ENCODE measurements at places on chromosomes 12 and 14.

DNA sequence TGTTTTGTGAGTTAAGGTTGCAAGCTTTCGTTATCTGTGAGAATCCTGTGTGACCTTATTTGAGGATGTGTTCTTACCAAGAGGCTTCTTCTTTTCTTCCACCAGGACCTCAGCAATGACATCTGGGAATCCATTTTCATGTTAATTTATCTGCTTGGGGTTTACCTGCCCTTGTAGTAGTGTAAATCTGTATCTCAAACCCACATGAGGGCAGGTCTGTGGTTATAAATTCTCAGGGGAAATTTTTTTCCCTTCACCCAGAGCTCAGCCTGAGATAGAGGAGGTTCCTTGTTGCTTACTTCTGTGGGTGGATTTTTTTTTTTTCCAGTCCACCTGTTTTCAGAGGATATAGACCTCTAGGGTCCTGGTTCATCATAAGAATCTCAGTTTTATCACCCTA is 70.8 kb downstream of the AKAP6 start:
- no peak for DNase-seq

- DNase-seq: peak; percentile 33
Measured at GRCh38 chr12:48165089-48165981, 8.0 kb upstream of the ASB8 start.

DNA sequence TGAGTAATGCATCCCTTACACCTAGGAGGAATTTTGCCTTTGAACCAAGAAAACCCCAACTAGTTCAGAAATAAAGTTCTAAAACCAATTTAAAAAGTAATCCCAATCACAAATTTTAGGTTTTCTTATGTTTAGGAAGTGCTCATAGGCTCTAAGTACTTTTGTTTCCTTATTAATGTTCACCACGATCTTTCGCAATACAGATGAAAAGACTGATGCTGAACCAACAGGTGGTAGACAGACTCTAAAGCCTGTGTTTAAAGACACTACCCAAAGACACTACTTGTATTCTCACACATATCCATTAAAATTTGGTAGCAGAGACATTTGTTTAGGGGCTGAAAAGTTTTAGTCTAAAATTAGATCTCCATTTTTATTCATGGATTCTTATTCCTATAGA is 10.6 kb upstream of the PHLDA1 start:
- DNase-seq: no peak

- no peak for DNase-seq
Measured at GRCh38 chr12:120842595-120842994, 61.6 kb downstream of the SPPL3 start.

DNA sequence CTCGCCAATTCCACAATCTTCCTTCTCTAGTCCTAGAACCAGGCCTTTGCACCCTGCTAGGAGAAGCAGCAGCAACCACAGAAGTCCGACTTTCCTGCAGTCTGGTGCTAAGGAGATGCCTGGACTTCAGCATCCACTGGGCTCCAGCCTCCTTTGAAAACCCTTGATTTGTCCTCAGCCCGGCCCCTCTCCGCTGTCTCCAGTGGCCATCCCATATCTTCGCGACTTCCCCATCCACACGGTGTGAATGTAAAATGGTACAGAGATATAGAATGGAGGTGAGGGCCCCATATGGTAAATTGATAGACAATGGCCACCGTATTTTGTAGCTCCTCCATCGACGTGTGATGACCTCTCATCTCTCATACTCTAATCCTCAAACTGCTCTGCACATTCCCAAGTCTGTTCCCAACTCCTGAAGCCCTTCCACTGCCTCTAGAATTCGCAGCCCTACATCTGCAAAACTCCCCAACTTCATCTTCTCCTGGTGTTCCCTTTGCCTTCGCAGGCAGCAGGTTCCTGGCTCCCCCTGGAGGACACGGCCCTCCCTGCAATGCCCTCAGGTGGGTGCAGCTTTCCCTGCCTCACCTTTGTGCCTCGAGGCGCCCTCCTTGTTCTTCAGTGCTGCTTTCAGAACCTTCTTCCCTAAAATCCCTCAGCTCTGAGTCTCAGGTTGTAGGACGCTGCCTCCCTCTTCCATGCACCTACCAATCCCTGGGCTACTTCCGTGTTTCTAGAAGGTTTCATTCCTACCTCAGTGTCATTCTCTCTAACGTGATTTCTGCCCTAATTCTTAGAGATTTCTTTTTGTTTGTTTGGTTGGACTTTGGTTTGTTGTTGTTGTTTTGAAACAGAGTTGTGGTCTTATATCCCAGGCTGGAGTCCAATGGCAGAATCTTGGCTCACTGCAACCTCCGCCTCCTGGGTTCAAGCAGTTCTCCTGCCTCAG is 36.7 kb downstream of the TMBIM6 start:
- peak; percentile 81 for DNase-seq

DNA sequence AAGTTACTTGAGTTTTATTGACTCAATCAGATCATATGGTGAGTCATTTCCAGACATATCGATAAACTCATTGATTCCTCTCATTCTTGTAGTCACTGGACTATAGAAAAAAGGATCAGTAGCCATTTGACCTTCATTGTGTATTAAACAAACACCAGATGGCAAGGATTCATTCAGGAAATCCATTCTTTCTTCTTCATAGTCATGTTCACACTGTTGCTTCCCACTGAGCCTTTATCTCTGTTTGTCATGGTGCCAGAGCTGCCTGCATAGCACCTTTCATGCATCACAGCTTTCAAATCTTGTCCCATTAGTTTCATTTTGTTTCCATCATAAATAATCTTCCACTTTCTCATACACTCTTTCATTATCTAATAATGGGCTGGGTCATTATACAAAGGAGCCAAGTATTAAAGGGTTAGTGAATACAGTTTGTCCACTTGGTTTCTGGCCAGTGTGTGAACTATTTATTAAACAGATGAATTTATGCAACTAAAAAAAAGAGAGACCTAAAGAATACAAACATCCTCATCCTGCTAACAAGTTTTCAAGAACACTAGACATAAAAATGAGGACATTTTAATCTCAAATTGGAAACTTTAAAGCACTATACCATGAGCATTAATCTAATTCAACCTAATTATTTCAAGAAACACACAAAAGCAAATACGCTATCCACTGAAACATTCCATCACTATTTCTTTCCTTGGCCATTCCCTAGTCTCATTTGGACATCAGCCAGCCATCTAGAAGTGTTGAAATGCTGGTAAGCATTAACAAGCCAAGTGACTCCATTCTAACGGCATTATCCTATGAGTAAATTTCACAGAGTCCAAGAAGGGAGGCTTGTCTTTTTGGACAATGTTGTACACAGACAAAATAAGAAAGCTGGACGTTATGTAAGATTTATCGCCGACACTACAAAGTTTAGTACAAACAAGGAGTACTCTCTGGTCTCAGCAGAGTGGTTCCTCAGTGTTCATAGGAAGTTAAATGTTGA is 476.5 kb downstream of the FOXG1 start:
- DNase-seq: no peak

GRCh38 chr12:93727911-93728310 is 50.7 kb downstream of the CRADD start:
- DNase-seq: no peak

DNA sequence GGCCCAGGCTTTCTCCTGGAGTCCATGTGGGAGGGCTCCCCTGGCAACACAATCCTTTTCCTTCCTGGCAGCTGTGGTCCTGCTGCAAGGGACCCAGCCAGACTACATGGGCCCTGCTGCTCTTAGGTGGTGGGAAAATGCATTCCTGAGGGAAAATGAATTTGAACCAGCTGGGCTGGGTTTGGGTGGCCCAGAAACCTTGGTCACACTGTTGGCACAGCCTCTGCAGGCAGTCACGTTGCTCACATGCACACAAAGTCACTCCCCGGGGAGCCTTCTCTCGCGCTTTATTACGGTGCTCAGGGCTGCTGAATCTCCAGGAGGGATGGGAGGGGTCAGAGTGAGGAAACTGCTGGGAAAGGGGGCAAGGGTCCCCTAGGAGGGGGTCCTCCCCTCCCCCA is 17.2 kb downstream of the PLEKHG3 start:
- DNase-seq: no peak

GRCh38 chr12:116067892-116068291 is 209.6 kb downstream of the MED13L start:
- no peak for DNase-seq

DNA sequence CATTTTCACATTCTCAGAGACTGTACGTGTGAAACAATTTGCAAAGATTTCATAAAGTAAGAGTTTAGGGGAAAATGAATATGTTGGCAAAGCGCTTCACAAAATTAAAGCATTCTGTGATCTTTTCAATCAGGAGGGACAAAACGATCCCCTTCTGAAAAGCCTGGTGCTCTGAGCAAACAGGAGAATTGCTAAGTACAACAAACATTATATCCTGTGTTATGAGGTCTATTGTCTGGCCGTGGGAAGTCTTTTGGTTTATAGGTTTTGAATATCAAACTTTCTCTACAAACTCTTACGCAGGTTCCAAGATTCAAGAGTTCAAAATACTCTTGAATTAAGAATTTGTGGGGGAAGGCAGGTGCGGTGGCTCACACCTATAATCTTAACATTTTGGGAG is 7.2 kb upstream of the FOXN3 start:
- no peak for DNase-seq

GRCh38 chr12:102468261-102468915 is 12.0 kb downstream of the IGF1 start:
- DNase-seq: no peak

GRCh38 chr14:51356381-51356780 is 116.3 kb downstream of the TMX1 start:
- no peak for DNase-seq

DNA sequence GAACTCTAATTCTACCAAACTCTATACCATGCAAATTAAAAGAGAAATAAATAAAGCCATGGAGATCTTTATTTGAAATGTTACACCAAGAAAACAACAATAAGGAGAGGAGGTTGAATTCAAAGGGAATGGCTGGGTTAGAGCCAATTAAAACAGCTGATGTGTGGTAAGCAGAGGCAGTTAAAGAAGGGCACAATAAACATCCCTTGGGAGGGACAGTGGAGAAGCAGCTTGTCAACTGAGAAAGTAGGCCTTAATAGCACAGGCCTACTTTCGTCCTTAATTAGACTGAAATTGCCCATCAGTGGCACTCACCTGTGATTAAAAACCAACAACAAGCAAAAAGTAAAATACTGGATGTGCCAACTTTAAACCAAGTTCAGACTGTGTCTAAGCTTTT is 16.3 kb upstream of the NAV3 start:
- DNase-seq: no peak

- DNase-seq: no peak
Measured at GRCh38 chr12:8047842-8048241, 15.3 kb downstream of the FOXJ2 start.

All from activated naive CD4-positive, alpha-beta T cell treated with anti-CD3 and anti-CD28 coated beads, Interleukin-2, amount 50 U/mL, for 16 hours (primary cell).